Fibroblast of the aortic adventitia (primary cell): ENCODE measurements at places on chromosomes 5 and 9.

- DNase-seq: no peak
Observed at GRCh38 chr5:139531772-139532169, 29.4 kb upstream of the UBE2D2 start.

DNA sequence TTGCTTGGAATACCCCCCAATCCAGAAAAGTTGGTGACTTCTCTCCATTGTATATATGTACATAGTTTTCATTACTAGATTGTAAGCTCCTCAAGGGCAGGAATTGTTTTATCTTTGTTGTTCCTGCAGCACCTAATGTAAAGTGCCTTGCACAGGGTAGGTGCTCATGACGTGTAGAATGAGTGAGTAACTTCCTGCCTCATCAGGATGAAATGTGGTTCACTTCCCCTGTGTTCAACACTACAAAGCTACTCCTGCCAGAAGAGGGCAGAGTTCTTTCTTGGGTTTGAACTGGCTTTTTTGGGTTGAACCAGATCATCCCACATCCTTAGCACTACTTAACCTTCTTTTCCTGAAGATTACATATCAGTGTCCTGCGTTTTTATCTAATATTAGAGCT, 23.9 kb downstream of the GTF3C4 start:
- DNase-seq: no peak

DNA sequence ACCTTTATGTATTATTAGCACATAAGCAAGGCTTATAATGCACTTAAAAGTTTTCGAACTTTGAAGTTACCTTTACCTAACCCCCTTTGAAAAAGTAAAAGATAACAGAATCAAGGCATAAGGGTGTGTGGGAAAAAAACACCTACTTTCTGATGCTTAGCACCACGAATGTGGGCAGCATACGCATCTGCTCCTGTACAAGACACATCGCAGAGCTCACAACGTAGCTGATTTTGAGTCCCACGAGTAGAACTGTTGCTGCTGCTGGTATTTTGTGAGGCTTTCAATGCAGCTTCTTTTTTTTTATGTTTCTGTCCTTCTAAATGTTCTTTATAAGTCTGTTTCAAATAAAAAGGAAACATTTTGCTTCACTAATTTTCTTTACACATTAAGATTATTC, 40.8 kb downstream of the ZFR start:
- no peak for DNase-seq

- DNase-seq: peak; percentile 11
Observed at GRCh38 chr5:95686651-95687050, 3.9 kb upstream of the SPATA9 start.

DNA sequence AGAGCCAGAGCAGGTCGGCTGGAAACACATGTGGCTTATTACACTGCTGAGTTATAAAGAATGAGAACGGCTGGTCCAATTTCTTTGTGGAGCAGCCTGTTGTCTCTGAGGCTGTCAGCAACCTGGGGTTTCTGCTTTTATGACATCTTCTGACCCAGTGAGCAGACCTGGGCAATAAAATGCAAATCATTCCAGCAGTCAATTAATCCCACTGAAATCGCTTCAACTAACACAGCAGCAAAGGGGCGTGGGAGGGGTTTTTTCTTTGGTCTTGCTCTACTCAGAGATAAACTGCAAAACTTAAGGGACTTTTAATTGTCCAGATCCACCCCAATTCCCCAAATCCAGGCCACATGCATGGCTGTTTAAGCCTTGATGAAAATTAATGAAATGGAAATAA, 215.7 kb downstream of the SLIT3 start:
- no peak for DNase-seq

DNA sequence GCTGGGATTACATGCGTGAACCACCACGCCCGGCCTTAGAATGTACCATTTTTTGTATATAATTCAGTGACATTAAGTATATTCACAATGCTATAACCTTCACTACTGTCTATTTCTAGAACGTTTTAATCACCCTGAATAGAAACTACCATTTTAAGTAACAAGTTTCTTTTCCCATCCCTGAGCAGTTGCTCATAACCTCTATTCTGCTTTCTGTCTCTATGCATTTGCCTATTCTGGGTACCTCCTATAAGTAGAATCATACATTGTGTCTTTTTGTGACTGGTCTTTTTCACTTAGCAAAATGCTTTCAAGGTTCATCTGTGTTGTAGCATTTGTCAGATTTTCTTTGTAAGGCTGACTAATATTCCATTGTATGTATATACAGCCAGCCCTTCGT, 39.9 kb downstream of the DDX46 start:
- no peak for DNase-seq

GRCh38 chr5:139295346-139296057, 2.0 kb downstream of the MATR3 start:
- DNase-seq: peak; percentile 19

GRCh38 chr5:169164481-169164925, 136.4 kb downstream of the SLIT3 start:
- peak; percentile 94 for DNase-seq

GRCh38 chr5:108503986-108504385, 122.1 kb upstream of the FBXL17 start:
- DNase-seq: no peak

- no peak for DNase-seq
Observed at GRCh38 chr9:137077758-137078693, 709 bp downstream of the UAP1L1 start.

- DNase-seq: no peak
Observed at GRCh38 chr5:128965011-128965637, at the start of gene SLC27A6. Gene SLC27A6 (plus strand): TSS chr5:128965488. CDS start chr5:128966138, 650 bp downstream.

DNA sequence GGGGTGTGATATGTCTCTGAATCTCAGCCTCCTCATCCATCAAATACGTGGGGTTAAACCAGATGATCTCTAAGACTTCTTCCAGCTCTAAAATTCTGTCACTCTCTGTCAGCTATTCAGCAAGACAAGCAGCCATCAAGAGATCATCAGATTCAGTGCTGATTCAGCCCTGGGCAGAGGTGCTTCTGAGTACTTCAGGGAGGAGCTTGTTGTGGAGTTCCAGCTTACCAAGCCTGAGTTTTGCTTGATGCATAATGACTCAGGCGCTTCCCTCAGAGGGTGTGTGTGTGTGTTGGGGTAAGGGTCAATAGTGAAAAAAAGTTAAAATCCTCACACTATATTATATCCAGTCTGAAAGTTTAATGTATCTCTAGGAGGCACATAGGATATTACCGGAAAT, 29.6 kb upstream of the TAF1L start:
- no peak for DNase-seq

DNA sequence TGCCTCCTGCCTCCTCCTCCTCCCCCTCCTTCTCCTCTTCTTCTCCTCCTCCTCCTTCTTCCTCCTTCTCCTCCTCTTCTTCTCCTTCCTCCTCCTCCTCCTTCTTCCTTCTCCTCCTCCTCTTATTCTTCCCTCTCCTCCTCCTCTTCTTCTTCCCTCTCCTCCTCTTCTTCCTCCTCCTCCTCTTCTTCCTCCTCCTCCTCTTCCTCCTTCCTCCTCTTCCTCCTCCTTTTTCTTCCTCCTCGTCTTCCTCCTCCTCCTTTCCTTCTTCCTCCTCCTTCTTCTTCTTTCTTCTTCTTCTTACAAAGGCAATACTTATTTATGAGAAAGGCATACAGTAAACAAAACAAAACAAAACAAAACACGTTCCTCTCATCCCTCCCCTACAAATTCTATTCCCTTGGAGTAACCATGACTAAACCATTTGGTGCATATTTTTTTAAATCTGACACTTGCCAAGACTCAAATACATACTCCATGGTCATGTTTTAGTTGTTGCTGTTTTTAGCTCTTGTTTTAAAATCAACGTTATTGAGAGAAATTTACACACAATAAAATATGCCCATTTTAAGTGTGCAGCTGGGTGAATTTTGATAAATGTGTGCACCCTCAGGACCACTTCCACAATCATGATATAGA, 135.6 kb downstream of the FOXD1 start:
- no peak for DNase-seq

GRCh38 chr5:470961-471749, 28.2 kb downstream of the EXOC3 start:
- no peak for DNase-seq

DNA sequence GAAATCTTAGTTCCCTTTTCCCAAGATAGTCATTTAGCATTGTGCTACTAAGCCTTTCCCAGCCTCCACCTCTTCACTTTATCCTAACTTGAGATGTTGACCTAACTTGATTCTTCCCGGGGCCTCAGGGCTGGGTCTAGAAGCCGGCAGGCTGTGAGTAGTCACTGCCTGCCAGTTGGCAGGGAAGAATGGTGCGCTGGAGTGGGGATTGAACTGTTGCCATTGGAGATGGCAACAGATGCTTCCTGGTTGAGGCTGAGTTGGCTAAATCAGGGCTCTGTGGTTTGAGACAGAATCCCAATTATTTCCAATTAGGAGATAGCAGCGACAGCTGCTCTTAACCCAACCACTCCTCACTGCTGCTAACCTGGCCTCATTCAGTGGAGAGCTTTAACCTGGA, 343.1 kb downstream of the BRINP1 start:
- DNase-seq: peak; percentile 1

DNA sequence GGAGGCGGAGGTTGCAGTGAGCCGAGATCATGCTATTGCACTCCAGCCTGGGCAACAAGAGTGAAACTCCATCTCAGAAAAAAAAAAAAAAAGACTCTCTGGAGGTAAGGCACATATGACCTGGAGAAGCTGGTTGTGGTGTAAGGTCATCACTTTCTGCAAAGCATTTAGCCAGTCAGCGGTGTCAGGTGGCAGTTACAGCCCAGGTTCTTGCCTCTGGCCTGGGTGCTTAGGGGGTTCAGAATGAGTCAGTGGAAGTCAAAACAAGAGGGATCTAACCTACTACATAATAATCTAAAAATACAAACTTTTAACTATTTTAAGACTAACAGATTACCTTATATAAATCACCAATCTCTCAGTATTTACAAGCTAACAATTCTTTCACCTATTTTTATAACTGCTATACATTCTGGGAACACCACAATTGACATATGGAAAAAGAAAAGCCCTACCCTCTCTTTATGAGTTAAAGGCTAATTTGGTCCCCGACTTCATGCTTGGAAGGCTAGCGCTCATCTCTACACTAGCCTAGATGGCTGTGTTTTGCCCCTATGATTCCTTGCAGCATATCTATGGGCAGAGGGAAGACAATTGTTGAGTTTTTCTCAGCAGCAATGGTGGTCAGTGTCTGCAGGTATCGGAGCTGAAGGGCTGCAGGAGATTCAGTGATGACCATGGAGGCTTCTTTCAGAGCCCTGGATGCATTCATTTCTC, 29.2 kb downstream of the STOM start:
- no peak for DNase-seq

GRCh38 chr9:3043369-3043768, 199.5 kb upstream of the PUM3 start:
- DNase-seq: no peak

GRCh38 chr9:112072721-112073638, 102.1 kb downstream of the SUSD1 start:
- peak; percentile 99 for DNase-seq

DNA sequence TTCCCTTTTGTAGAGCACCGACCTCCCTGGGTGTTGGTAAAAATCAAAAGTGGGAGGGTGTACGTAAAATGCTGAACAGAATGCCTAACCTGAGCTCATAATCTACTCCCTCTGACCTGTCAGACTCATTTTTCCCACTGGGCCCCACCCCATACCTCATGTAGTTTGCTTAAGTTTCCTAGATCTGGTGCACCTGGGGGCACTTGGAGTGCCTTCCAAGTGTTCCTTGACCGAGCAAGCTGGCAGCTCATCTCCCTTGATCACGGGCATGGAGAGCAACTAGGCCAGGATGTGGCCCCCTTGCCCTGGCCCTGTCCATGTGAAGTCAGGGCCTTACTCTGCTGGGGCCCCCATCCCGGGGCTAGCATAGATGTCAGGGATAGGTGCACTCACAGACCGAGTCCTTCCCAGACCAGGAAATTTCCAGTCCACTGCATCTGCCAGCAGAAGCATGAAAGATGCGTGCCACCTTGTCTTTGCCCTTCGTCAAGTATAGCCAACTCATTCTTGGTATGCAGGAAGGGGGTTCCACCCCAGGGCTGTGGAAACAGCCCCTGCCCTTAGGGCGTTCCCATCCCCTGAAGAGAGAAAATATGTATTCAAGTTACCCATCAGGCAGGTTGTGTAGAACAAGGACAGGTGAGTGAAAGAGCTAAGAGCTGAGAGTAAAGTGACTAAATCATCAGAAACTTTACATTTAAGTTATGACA, 41.9 kb downstream of the SLC22A5 start:
- DNase-seq: no peak

DNA sequence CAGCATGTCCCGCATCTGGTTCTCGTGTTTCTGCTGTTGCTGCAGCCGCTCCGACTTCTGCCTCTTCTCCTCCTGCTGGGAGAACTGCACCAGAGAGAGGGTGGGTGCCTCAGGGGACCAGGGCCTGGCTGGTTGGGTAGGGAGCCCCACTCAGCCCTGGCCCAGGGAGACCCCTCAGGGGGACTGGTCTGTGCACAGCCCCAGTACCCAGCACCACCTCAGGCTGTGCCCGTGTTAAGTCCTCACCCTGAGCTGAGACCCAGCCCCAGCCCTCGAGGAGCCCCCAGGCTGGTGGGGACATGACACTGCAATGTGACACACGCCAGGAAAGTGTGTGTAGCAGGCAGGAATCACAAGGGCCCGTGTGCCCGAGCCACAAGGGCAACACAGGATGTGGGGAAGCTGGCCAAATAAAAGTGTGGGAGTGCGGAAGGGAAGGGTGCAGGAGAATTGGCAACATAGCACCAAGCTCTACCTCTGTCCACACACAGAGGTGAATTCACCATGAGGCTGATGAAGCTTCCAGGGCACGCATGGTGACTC, 48.2 kb upstream of the FBXW11 start:
- no peak for DNase-seq

DNA sequence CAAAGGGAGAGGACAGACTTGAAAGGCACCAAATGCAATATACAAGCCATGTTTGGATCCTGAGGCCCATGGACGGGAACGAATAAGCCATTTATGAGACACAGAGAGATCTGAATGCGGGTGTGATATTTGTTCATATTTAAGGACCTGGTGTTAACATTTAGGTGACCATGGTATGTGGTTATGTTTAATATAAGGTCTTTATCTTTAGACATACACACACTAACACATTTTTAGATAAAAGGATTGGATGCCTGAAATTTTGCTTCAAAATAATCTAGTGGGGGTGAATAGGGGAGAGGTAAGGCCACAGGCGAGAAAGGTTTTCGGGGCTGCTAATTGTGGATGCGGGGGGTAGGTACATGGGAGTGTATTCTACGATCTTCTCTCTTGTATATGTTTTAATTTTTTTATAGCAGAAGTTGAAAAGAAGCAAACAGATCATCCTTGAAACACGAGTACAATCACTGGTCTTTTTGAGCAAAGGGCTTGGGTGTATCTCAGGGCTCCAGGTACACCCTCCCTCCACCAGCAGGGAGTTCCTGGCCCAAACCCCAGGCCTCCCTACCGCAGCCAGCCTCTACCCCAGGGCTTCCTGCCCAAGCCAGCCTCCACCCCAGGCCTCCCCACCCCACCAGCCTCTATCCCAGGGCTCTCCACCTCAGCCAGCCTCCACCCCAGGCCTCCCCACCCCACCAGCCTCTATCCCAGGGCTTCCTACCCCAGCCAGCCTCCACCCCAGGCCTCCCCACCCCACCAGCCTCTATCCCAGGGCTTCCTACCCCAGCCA, 12.2 kb downstream of the AKNA start:
- no peak for DNase-seq

- DNase-seq: no peak
Observed at GRCh38 chr5:6861036-6861435, 147.8 kb downstream of the TENT4A start.

- DNase-seq: no peak
Observed at GRCh38 chr5:10726179-10726912, 34.7 kb downstream of the DAP start.
